Transverse colon (tissue), 4 donors: ENCODE measurements at places on chromosomes 16 and 17. TPM values are rescaled to one million over a fixed set of nuclear protein-coding genes. Genes with fewer than 3 reads are reported as not detected.
A peak's percentile ranks its signal among the peaks of the same experiment; 100 is the strongest.

DNA sequence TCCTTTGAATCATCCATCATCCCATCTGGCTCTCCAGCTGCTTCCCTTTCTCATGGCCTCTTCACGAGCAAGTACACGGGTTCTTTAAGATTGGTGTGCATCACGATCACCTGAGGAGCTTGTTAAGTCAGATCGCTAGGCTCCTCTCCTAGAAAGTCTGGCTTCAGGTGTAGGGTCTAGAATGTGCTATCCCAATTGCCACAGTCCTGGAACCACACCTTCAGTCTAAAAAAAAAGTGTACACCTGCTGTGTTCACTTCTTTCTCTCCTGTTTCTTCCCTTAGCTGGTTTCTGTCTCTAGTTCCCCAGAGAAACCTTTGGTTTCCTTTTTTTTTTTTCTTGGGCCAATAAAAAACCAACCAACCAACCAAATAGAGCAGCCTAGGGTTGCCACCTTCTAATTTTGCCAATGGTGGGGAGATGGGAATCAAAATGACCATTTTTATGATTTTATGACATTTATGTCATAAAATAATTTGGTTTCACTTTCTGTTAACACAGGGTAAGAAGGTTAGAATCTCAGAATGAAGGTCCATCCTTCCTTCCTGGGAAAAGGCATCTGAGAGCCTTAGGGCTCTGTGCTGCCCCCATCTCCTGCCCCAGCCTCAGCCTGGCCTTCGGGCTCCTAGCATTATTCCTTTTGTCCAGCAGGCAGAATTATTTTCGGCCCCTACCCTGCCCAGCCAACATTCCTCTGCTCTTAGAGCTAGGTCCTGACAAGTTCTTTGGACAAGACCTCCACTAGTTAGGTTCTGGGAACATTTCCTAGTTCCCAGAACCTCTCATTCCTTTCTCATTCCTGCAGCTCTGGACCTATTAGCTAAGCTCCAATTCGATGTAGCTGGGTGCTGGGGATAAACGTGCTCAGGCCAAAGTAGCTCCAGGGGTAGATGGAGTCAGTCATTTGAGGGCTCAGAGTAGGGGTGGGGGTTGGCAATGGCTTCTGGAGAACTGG, 1.9 kb upstream of the GGT6 start:
- DNase-seq, result no peak
- H3K27ac ChIP-seq, result peak overlapping the region; percentile 91
- no peak overlapping the region for H3K4me3 ChIP-seq
- H3K4me1 ChIP-seq, result peaks cover 34% of the 10 kb centered on the region
- H3K27me3 ChIP-seq, result no peaks in the 10 kb centered on the region

DNA sequence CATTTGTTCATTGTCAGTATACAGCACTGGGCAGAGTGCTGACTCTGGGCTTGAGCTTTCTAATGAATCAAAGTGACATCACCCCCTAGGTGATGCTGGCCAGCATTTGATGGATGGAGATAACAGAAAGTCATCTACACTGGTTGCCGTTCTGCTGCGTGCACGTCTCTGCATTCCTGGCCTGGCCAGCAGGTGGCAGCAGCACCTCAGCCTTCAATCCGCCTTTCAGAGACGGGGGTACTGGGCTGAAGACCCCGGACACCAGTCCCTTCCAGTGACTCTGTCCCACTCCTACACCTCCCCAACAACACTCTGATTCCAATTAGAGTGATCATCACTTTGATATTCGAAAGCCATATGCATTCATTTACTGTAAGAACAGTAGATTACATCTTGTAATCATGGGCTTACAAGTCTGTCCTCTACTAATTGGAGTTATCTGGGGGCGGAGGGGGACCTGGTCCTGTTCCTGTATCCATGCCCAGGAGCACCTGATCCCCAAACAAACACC, 6.0 kb downstream of the CPSF4L start:
- peak; percentile 59 for DNase-seq
- no peaks in the 10 kb centered on the region for H3K36me3 ChIP-seq
- H3K4me3 ChIP-seq, result no peak overlapping the region
- H3K27me3 ChIP-seq, result no peaks in the 10 kb centered on the region

DNA sequence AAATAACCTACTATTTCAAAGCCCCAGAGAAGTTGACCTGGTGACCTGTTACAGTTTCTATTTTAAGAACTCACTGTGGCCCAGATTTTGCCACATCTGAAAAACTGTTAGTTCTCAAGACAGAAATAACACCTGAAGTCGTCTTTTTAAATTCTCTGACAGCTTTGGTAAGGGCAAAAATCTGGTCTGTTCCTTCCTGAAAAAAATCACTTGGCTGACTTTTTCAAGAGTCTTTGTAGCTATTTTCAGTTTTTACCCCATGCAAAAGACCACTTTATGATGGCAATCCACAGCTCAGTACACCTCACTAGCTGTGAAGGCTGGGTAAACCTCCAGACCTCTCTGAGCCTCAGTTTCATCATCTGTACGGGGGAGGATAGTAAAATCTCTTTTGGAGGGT, 60.7 kb upstream of the SREBF1 start:
- H3K27ac ChIP-seq, result no peak overlapping the region
- peaks cover 11% of the 10 kb centered on the region for H3K4me1 ChIP-seq
- no peak for DNase-seq
- no peak overlapping the region for H3K4me3 ChIP-seq

Gene PTGES3L
- 8.3 TPM for total RNA-seq
